Upper lobe of left lung (tissue), 6 donors: ENCODE measurements at places on chromosomes 2 and 18. TPM values are rescaled to one million over a fixed set of nuclear protein-coding genes. Genes with fewer than 3 reads are reported as not detected.
A peak's percentile ranks its signal among the peaks of the same experiment; 100 is the strongest.

DNA sequence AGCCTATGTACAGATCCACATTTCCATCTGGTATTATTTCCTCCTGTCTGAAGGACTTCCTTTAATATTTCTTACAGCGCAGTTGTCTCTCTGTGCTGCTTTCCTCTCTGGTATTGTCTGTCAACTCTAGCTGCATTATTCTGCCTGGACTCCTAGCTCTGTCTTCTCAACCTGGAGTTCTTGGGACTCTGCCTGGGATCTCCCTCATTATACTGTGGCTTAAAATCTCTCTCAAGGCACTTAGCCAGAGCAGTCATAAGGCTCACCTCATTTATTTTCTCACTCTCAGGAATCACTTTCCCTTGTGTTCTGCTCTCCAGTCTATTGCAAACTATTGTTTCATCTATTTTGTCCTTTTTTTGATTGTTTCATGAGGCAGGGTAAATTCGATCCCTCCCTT, 850.4 kb downstream of the ERBB4 start:
- no peaks in the 10 kb centered on the region for H3K36me3 ChIP-seq
- no peaks in the 10 kb centered on the region for H3K27me3 ChIP-seq
- H3K4me3 ChIP-seq = no peak overlapping the region
- H3K4me1 ChIP-seq = no peaks in the 10 kb centered on the region

DNA sequence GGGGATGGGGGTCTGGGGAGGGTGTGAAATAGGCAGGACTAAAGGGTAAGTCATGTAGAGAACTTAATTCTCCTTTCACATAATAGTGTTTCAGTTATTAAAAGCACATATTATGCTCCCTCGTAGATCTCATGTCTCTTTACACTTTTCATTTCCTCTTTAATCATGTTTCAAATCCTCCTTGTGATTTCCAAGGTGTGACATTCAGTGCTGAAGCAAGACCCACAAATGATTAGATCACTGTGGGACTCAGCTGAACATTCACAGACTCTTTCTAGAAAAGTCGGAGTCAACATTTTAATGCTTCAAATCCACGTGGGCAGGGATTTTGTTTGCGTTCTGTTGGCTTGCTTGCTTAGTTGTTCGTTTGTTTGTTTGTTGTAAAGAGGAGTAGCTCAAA, 34.7 kb upstream of the CALCRL start:
- H3K36me3 ChIP-seq = no peaks in the 10 kb centered on the region
- H3K27me3 ChIP-seq = no peaks in the 10 kb centered on the region
- no peak overlapping the region for H3K4me3 ChIP-seq
- DNase-seq = no peak
- no peak overlapping the region for H3K27ac ChIP-seq

DNA sequence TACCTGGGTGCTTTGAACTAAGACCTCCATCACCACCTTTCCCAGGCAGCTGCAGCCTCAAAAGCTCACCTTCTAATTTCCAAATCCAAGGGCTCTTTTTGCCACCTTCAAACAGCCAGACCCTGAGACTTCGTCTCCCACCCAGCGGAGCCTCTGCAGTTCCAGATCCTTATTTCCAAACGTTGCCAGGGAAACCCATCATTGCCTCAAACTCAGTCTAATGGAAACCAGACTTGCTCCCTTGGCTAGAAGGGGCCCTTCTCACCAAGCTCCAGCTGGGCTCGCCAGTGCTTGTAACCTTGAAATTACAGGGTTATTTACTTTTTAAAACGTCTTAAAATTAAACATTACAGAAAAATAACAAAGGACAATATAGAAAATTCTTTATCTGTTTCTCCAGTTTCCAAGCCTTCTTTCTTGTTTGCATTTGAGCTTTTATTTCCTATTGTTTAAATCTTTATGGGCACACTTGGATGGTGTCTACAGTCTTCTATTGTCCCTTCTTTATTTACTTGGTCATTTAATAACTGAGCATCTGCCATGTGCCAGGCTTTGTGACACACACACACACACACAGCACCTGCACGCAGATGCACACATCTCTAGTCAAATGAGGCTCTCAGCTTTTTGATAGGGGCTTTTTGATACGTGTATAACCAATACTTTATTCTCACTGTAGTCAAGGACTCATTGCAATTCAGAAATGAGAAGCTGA, 36.1 kb downstream of the TRPM8 start:
- H3K4me1 ChIP-seq = no peaks in the 10 kb centered on the region
- H3K4me3 ChIP-seq = no peak overlapping the region
- DNase-seq = no peak
- no peaks in the 10 kb centered on the region for H3K27me3 ChIP-seq
- H3K27ac ChIP-seq = no peak overlapping the region
- H3K36me3 ChIP-seq = no peaks in the 10 kb centered on the region

Gene PLCD4
- total RNA-seq = 0.40 TPM

DNA sequence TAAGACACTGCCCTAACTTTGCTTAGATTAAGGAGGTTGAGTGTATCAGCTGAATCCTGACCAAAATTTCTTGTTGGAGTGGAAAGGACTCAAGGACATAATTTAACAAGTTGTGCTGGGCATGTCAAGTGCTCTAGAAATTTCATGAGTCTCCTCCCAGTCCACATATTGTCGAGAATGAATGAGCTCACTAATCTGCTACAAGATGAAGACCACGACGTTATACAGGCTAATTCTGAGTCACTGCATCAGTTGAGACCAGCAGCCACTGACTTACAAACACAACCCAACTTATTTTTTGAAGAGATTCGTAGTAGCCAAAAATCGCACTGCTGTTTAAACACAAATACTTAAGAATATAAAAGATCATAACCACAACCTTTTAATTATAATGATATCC, 28.7 kb upstream of the SLC8A1 start:
- no peaks in the 10 kb centered on the region for H3K36me3 ChIP-seq
- H3K4me3 ChIP-seq = no peak overlapping the region
- no peak overlapping the region for H3K27ac ChIP-seq
- DNase-seq = no peak
- H3K4me1 ChIP-seq = no peaks in the 10 kb centered on the region
- H3K27me3 ChIP-seq = no peaks in the 10 kb centered on the region

DNA sequence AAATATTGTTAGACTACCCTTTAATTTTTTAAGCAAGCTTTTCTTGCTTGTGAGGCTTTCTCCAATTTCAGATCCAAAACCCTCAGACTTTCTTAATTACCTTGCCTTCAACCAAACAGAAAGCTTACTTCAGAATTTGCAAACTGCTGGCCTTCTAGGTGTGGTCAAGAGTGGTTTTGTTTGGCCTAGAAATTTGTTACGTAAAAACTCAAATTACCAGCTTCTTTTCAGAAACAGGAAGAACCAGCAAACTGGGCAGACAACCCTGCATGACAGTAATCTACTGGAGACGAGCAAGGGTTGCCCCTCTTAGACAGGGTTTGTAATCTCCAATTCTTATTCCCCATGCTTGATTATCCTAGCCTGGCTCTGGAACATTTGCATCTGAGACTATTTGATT, 27.1 kb downstream of the SRBD1 start:
- no peak overlapping the region for H3K4me3 ChIP-seq
- no peaks in the 10 kb centered on the region for H3K36me3 ChIP-seq
- DNase-seq = peak; percentile 24
